HS-5 (cell line): ENCODE measurements at places on chromosomes 2 and 18.

- DNase-seq, result no peak
These were observed 87.2 kb upstream of the MGAT4A start for GRCh38 chr2:98818164-98818563.

- DNase-seq, result no peak
These were observed 50.9 kb downstream of the GALR1 start for GRCh38 chr18:77300579-77300978.

GRCh38 chr2:43075054-43075593 lies 151.3 kb downstream of the ZFP36L2 start:
- peak; percentile 95 for DNase-seq

DNA sequence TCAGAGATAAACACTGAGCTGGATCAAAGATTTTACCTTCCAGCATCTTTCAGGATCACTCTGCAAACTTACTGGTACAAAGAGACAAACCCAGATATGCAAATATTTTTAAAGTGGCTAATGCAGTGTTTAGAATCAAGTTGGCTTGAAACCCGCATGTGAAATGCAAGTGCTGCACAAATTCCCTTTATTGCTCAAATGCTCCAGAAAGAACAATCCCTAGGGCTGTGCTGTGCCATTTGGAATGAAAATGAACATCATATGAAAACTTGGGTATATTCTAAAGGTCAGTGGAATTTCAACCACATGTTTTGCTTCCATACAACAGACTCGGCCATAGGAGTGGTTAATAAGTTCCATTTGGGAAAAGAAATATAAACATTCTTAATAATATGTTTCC lies 139.1 kb downstream of the VWC2L start:
- no peak for DNase-seq

GRCh38 chr2:9360701-9361100 lies 62.6 kb downstream of the ITGB1BP1 start:
- no peak for DNase-seq

GRCh38 chr2:46298522-46299353 lies 1.5 kb downstream of the EPAS1 start:
- DNase-seq, result no peak

GRCh38 chr18:54149078-54149697 lies 75.3 kb downstream of the MBD2 start:
- DNase-seq, result peak; percentile 73

DNA sequence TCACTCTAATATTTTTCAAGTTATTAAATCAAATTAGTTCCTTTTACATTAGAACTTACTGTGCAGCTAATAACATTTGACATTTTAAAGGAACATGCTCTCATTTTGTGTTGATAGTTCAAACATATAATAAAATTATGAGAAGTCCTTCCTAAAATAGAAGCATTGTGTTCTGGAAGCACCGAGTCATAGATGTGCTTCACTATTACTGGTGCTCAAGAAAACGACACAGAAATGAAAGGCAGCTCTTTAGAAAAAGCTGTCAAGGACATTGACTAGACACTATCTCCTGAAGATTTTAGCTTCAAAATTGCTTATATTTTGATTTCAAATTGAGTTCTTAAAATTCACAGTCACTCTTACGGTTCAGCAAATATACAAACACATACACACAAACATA lies 338.3 kb downstream of the NBAS start:
- no peak for DNase-seq

DNA sequence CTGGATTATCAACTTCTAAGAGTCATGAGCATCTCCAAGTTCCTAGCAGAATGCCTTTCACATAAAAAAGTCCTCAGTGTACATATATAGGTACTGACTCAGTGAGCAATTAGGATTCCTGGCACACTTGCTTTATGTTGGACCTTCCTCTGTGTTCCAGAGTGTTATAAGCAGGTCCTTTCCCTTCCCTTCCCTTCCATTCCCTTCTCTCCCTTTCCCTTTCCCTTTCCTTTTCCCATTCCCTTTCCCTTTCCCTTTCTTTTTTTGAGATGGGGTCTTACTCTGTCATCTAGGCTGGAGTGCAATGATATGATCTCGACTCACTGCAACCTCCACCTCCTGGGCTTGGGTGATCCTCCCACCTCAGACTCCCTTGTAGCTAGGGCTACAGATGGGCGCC lies 48.7 kb downstream of the SCN3A start:
- no peak for DNase-seq

GRCh38 chr18:42176599-42176998 lies 221.6 kb downstream of the PIK3C3 start:
- no peak for DNase-seq

DNA sequence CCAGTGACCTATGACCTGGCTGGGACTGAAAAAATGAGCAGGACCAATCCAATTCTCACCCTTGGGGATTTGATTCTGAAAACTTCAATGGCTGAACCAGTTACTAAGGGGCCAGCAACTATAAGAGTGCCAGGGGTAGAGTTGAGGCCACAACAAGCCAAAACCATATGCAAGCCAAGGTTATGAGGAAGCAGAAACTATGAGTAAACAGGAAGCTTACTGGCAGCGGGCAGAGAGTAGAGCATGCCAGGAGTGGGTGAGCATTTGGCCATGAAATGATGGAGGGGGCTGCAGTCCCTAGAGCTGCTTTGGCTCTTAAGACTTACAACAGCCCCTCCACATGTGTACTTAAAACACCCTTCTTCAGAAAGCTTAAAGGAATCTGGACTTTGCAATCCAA lies 82.4 kb downstream of the RBMS1 start:
- no peak for DNase-seq

GRCh38 chr2:127753374-127753773 lies 52.1 kb downstream of the SFT2D3 start:
- DNase-seq, result no peak

DNA sequence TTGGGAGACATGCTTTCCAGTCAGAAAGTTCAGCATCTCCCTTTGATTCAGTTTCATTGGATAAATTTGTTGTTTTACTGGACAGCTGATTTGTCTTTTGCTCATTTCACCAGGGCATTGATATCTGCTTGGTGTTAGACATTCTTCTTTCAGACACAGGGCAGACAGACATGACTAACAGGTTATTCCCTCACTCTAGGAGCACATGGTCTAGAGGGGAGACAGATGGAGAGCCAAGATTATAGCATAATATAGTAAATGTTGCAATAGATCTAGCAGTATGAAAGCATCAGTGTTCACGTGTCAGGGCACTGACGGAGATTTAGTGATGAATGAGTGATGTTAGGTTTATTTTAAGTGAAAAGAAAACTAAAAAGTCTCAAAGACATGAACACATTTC lies 187.0 kb upstream of the CYRIA start:
- DNase-seq, result no peak

DNA sequence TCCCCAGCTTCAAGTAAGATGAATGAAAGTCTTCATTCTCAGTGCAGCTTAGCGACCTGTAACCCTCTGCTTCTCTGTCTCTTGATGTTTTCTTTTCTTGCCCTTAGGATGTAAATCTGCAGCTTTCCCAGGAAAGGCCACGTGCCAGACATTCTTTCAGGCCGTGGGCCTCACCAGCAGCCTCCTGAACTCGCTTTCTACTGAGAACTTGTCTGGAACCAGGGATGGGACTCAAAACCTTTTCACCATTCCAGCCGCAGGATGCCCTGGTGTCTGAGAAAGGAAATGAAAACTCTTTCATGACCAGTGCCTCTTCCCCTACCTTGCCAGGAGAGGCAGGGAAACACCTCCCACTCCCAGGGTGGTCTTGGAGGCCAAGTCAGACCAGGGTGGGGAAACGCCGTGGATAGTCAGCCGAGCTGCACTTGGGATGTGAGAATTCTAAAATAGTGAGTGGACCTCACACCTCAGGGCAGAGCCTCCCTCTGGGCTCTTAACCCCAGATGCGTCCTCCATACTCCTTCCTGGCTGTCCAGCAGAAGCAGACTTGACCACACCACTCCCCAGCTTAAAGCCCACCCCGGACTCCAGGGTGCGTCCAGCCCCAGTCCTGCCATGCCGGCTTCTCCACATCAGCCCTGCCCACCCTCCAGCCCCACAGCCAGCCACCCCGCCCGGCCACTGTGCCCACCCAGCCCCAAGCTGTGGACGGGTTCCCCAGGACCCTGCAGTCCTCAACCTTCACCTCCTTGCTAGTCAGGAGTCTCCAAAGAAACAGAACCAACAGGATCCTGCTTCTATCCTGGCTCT lies 115.5 kb downstream of the TWIST2 start:
- no peak for DNase-seq

- DNase-seq, result peak; percentile 19
These were observed 8.2 kb upstream of the TMEM182 start for GRCh38 chr2:102753563-102754159.

DNA sequence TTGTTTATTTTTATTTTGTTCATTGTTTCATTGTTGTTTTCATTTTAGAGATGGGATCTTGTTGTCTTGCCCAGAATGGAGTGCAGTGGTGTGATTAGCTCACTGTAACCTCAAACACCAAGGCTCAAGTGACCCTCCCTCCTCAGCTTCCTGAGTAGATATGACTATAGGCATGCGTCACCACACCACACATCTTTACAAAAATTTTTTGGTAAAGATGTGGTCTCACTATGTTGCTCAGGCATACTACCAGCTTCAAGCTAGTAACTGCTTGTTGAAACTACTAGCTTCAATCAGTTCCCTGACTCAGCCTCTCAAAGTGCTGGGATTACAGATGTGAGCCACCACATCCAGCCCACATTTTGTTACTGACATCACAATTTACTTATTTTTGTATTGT lies 14.8 kb downstream of the FAM237A start:
- no peak for DNase-seq

GRCh38 chr2:228771774-228772173 lies 499.3 kb downstream of the PID1 start:
- no peak for DNase-seq

- DNase-seq, result no peak
These were observed 16.3 kb downstream of the MGAT5 start for GRCh38 chr2:134269972-134270735.

DNA sequence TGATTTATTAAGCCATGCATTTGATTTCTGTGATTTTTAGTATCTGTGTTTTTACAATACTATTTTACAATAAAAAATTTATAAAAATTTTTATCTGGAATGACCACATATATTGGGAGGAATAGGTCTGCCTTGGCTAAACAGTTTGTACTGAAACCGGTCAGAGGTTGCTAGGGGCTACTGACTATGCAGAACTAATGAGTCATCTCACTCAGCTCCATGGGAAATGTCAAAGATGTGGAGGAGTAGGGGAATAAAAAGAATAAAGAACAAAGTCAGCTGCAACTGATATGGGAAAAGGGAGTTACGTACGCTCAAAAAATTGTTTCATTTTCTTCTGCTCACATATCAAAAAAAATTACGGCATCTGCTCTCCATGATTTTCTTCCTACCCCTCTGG lies 8.6 kb upstream of the TMEM163 start:
- peak; percentile 20 for DNase-seq

DNA sequence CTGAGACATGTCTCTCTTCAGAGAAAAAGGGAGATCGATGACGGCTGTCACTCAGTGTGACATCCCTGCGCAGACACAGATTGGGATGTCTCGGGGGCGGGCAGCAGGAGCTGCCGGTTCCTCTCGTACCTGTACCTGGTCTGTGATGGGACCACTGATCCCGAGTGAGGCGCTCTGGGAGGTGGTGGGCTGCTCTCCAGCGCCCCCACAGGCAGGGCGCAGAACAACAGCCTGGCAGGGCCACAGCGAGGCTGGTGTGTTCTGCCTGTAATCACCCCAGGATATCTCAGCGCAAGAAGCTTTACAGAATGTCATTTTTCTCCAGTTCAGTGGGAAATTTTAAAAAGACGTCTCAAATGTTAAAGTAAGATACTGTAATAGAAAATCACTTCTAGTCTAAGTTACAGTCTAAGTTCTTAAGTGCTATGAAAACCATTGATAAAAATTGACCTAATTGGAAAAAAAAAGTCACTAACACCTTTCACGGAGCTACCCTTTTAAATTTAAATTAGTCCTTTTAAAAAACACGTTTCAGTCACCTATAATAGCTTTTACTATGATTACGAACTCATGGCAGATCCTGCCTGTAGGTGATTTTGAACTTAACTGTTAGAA lies 189.8 kb downstream of the SNTG2 start:
- DNase-seq, result no peak

- no peak for DNase-seq
These were observed 13.2 kb upstream of the ATP6V1B1 start for GRCh38 chr2:70922235-70923234.

DNA sequence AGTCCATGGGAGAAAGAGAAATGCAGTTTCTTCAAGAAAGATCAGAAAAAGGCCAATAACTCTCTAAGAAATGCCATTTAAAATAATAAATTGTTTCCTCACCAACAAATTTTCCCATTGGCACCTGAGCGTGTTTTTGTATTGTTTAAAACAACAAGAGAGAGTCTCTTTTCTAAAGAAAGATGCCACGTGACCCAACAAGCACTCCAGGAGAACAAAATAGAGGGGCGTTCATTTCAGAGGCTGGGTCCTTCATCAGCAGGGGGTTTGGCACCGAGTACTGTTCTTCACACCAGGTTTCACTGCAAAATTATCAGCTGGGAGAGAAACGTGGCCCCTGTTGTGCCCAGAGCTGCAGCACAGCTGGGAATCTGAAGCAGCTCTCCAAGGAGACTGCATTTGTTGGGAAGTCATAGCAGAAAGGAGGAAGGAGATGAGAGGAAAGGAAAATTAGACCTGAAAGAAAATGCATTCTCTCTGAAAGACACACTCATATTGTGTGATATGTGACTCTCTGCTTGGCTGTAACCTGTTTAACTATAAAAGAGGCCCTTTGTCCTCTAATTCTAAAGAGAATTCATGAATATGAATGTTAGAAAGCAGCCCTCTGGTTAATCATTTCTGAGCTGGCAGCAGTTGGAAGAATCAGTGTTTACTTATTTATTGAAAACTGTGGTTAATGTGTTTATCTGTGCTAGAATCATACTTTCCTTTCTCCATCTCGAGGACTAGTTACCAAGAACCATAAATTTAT lies 205.3 kb upstream of the CDH20 start:
- no peak for DNase-seq

- DNase-seq, result no peak
These were observed 727 bp downstream of the NCOA1 start for GRCh38 chr2:24491542-24492420.

DNA sequence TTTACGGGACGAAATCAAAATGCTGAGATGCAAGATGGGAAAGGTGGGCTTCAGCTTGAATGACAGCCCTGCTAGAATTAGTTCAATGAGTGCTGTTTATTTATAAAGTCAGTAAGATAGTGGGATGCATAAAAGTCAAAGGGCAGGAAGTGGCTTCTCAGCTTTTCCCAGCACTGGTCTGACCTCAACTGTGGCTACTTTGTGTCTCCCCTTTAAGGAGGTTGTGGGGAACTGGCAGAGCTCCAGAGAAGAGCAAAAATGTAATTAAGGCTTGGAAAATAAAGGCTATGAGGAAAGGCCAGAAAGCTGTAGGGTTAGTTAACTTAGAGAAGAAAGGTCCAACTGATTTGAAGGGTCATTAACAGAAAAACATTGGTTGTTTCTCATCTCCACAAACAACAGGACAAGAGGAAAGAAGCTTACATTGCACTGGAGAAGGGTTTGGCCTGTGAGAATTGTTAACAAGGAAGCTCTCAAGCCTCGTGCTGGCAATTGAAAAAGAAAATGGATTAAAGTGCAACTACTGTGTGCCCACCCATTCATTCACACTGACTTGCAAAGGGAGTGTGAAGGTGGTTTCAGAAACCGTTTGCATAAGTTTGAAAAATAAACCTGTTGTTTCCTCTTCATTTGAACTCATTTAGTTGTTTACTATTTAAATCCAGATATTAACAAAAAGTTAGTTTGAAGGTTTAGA lies 68.8 kb upstream of the CD28 start:
- no peak for DNase-seq
